ENCODE measurements at places on chromosomes 3 and 15.
A peak's percentile ranks its signal among the peaks of the same experiment; 100 is the strongest.

GRCh38 chr3:78785004-78785403 lies 982.8 kb downstream of the ROBO1 start:
- no peak for DNase-seq

DNA sequence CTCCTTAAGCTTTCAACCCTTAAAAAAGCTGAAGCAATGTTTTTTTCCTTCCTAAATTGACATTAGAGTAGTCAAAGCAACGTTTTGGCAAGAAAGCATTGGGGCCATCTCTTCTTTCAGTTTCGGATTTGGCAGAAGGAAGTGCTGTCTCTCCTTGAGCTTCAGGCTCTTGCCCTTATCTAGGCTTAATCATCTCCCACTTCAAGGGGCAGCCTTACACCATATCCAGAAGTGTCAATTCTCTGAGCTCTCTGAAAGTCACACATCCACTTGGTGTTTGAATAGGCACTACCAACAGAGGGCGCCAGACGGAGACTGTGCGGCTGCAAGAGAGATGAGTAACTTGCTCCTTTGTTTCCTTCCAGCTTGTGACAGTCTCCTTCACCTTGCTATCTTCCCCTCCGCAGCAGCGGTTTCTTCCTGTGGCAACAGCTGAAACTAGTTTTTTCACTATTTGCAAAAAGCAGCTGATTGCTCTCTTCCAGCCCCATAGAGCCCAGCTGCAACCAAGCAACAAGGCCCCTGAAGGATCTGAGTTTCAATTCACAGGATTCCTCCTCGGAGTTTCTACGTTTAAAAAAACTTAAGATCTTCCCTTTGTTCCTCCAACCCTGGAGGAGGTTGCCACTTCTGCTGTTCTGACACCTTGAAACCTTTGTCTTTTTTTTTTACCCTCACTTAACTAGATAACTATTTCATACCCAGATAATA lies 147.0 kb upstream of the SLCO3A1 start:
- peak; percentile 87 for DNase-seq

DNA sequence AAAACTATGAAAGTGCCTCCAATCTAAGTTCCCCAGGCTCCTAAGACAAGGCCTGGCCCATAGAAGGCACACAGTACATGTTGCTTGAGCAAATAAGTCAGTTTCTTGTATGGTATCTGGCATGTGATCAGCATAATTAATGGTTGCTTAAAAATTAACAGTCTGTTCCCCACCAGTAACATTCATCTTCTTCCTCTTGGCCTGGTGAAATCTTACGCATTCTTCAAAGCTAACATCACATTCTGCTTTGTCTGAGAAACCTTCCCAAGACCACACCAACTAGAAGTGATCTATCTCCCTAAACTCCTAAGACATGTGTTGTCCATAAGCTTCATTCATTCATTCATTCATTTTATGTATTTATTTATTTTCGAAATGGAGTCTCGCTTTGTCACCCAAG lies 48.1 kb downstream of the LIPC start:
- DNase-seq: no peak

GRCh38 chr3:24135280-24135679 lies 190.2 kb downstream of the NR1D2 start:
- DNase-seq: no peak

- DNase-seq: no peak
Observed at GRCh38 chr3:152835601-152836102, 721 bp downstream of the P2RY1 start.

DNA sequence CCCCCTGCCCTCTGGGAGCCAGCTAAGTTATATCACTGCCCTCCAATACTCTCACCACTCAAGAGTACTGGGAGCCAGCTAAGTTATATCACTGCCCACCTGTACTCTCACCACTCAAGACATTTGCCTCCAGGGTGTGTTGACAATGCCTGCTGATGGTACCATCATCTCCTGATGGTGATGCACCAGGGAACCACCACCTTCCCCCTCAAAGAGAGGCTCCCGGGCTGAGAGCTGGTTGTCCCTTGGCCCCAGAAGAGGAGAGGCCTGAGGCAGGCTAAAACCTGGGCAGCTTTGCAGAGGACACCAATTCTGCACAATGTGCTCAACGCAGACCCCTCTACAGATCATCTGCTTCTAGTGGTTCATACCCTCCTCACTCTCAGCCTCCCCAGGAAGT lies 7.5 kb upstream of the HAPLN3 start:
- DNase-seq: no peak

- DNase-seq: no peak
Observed at GRCh38 chr3:107798381-107798780, 275.6 kb downstream of the BBX start.

DNA sequence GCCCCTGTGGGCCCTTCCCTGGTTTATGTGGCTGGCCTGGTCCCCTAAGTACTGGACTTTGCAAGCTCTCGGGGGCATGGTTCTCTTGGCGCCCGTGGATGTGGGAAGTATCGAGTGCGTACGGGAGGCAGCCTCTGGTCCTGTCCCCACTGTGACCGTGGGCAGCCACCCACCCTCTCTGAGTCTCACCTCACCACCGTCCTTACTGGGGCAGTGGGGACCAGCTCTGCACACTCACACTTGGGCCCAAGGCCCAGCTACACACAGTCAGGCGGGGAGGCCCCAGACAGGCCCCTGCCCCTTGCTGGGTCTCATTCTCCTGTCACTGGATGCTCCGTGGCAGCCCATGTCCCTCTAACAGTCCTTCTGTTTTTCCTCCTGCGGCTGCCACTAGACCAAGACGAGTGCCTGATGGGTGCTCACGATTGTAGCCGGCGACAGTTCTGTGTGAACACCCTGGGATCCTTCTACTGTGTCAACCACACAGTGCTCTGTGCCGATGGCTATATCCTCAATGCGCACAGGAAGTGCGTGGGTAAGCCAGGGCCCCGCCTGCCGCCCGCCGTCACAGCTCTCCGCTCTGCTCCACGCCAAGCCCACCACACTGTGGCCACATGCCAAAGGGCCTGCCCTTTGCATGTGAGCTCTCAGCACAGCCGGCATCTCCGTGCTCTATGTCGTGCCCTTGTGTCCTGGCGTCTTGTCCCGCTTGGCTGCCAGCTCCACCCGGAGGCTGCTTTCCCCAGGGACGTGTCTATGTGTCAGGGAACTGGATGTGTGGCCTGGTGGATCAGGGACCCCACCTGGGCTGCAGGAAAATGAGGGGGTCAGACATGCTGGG lies 72.7 kb downstream of the FBLN2 start:
- peak; percentile 3 for DNase-seq

GRCh38 chr3:37990527-37990926 lies at the start of gene VILL:
Gene VILL (plus strand): TSS chr3:37990786. CDS start chr3:37993673, 2,887 bp downstream.
- no peak for DNase-seq

All from activated CD4-positive, alpha-beta T cell treated with anti-CD3 and anti-CD28 coated beads, Interleukin-2, amount 50 U/mL, for 48 hours (primary cell).